Putamen (tissue), 1 donor: ENCODE measurements at places on chromosomes 2 and 18.

DNA sequence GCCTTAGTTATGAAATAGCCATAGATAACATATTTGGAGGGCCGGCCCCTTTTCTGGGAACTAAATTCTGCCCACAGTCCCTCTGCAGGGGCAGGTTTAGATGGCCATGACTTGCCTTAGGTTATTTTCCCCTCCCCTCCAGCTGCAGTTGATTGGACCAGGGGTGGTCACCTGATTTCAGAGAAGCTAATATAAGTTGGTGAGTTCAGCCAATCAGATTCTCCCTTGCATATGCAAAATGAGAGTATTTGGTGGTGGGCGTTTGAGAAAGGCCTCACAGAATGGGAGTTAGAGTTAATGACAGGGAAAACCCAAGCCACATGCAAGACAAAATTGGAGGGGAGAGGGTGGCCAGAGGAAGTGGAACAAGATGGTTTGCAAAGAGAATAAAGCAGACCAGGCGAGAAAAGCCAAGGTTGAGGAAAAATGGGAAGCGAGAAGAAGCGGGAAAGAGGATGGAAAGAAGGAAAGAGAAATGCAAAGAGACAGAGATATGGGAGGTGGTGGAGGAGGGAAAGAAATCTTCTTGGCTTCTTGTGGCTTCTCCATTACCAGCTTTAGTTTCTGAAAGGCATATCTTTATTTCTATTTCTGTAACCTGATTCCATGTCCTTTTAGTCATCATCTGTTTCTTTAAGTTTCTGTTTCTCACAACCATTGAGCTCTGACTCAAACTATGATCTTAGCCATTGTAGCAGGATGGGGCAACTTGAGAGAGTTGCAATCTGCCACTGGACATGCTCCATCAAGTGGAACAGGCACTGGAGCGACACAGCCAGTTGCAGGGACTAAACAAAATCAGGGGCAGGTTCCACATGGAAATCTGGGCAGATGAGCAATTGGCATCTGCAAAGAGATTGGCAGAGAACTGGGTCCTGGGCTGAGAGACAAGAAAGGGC lies 108.1 kb upstream of the SIX3 start:
- DNase-seq, result no peak

DNA sequence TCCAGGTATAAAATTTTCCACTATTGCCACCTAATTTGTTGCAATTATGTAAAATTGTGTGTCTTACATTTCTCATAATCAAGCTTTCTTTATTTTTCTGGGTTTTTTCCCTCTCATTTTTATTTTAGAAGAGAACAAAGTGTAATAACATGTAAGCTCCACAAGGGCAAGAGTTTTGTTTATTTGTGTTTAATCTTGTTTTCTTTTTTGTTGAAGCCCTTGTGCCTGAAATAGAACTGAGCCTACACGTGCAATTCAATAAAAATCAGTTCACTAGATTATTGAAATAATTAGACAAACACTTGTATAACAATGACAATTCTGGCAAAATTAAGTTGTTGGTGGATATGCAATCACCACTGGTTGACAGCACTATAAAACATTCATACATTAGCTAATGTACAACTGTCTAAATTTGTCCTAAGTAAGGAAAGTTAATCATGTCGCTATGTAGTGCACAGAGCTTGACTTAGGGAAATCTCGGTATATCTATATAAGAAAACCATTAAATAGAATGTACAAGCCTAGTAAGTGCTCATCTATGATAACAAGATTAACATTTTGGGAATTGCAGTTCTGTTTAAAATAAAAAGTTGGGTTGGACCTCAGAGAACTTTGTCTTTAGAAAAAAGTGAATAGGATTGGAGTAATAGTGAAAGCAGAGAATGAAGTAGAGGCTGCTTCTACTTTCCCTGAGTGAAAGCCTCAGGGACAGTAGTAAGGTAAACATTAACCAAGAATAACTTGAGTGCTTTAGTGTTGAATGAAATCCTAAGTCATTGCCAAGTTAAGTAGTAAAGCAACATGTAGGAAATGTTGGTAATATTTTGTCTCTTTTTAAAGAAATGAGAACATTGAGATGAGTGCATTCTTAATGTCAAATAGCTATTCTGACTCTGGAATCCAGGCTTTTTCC lies 37.4 kb upstream of the NOL4 start:
- no peak for DNase-seq

GRCh38 chr2:8427211-8427610 lies 254.6 kb upstream of the ID2 start:
- DNase-seq, result no peak

GRCh38 chr2:209872675-209873074 lies 101.0 kb downstream of the UNC80 start:
- DNase-seq, result peak; percentile 14

- DNase-seq, result no peak
Measured at GRCh38 chr18:58753976-58754375, 82.7 kb downstream of the MALT1 start.

DNA sequence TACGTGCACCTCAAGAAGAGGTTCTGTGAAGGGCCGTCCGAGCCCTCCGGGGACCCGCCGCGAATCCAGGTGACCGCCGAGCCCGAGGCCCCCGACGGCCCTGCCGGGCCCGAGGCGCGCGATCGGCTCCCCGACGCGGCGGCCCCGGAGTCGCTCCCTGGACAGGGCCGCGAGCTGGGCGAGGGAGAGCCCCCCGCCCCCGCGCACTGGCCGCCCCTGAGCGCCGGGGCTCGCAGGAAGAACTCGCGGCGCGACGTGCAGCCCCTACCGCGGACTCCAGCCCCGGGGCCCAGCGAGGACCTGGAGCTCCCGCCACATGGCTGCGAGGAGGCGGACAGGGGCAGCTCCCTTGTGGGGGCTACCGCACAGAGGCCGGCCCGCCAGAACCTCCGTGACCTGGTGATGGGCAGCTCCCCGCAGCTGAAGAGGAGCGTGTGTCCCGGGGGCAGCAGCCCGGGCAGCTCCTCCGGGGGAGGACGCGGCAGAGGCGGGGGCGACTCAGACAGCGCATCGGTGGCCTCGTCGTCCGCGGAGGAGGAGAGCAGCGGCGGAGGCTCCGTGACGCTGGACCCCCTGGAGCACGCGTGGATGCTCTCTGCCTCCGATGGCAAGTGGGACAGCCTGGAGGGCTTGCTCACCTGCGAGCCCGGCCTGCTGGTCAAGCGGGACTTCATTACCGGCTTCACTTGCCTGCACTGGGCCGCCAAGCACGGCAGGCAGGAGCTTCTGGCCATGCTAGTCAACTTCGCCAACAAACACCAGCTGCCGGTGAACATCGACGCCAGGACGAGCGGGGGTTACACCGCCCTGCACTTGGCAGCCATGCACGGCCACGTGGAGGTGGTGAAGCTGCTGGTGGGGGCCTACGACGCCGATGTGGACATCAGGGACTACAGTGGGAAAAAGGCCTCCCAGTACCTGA lies 812 bp downstream of the SOWAHC start:
- DNase-seq, result no peak

DNA sequence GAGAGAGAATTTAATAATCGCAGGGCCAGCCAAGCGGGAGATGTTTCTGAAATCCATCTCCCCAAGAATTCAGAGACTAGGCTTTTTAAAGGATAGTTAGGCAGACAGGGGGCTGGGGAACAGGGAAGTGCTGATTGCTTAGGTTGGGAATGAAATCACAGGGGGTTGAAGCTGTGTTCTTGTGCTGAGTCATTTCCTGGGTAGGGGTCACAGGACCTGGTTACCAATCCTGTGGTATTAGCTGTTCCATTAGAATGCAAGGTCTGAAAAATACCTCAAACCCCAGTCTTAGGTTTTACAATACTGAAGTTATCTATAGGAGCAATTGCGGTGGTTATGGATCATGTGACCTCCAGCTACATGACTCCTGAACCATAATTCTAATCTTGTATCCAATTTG lies 4.6 kb downstream of the SP140 start:
- no peak for DNase-seq

DNA sequence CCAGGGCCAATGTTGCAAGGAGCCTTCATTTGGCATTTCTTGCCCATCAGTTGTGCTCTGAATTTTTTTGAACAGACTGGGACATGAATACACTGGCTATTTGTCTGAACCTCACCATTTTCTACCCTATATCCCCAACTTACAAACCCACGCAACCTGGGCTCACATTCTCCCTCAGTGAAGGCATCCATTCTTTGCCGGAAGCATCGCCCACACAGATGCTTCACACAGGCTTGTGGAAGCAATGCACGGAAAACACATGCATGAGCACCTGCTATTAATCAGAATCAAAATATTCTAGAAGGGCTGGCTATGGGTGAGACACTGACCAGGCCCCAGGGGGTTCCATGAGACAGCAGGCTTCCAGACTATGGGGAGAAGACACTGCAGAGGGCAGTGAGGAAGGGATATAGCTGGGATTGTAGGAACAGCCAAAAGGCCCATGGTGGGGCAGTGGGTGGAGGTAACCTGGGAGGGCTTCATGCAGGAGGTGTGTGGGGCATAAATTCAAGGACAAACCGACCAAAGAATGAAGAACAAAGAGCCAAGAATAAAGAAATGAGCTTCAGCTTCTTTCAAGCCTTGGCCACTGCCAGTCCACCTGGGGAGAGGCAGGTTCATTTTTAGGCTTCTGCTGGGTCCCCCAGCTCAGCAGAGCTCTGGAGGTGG lies 261.5 kb downstream of the CELF4 start:
- DNase-seq, result peak; percentile 28

- no peak for DNase-seq
Measured at GRCh38 chr2:218991674-218992168, 1.5 kb downstream of the CRYBA2 start.

GRCh38 chr2:13015532-13016320 lies 299.0 kb downstream of the TRIB2 start:
- DNase-seq, result no peak

DNA sequence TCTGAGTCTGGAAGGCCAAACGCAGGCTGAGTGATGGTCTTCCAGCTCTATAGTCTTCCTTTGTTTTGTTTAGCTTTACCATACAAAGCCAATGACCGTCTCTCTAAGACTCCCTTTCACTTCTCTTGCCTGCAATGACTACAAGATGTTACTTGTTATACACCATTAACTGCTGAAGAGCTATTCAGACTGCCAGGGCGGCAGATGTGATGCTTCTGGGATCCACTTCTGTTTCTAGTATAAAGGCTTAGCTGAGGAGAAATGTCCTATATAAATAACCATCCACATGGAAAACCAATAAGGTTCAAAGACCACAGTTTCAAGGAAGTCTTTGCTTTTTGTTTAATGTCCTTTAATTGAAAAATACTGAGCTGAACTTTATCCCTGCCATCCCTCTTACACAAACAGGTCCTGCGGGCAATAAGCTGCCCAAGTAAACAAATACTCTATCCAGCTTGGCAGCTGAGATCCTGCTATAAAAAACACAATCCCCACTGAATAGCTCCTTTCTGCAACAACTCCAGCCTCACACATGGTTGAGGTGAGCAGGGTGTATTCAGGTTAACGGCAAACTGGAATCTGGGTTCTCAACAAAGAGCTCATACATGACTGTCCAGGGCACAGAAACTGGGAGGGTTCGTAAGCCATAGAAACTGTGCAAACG lies 124.6 kb downstream of the VIT start:
- no peak for DNase-seq

- no peak for DNase-seq
Measured at GRCh38 chr2:61021228-61021660, 3.2 kb upstream of the PUS10 start.
